ENCODE measurements at places on chromosomes 5 and 9.

DNA sequence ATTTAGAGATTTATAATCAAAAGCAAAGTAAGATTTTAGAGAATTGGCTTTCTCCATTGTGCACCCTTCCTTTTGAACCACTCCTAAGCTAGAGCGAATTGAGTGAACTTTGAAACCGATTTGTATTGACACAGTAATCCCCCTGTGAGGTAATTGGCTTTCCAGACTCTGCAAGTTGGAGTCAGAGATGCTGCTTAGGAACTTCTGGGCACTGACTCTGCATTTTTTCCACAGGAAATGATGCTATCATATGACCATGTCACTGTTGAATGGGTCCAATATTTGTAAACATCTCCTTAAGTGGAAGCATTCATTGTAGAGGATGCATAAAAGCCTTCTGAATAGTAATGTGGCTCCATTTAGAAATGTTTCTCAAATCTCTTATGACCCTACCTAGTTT is 394.4 kb upstream of the ZNF608 start:
- no peak for DNase-seq

DNA sequence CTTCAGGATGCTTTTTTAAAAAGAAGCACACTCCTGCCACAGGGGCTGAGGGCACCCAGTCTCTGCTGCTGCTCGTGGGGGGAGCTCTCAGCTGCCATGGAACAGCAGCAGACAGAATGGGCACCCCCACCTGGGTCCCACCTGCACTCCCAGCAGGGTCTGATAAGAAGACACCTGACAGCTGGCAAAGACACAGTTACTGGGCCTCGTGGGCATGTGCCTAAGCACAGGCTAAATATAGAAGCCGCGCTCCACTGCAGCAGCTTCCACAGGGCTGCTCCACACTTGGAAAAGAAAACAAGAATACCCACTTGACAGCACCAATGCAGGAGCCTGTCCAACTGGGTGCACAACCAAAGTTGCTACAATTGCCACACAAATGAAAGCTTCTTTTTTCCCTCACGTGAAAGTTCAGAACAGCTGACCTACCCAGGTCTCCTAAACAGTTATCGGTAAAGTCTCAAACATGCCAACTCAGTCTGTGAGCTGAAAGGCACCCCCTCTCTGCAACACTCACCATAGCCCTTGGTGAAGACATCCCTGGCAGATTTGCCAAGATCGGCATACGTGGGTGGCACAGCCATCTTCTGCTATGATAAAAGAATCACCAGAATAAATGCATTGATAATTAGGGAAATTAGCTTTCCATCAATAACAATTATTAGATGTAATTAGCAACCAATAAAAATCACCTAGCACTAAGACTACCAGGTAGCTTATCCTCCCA is 12.2 kb downstream of the VDAC1 start:
- no peak for DNase-seq

DNA sequence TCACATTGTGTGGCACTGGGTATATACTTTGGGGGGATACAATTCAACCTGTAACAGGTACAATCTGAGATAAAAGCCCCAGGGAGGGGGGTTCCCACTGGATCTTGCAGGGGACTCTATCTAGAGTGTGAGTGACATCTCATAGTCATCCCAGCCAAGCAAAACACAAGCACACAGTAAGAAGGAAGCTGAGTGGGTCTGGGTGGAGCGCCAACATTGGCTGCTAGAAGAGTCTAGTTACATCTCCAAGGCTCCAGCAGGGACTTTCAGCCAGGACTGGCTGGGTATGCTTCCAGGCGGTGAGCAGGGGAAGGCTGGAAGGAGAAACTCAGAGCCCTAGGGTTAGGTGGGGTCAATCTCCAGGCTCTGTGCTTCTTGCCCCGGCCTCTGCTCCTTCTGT is 53.0 kb downstream of the IL31RA start:
- no peak for DNase-seq

DNA sequence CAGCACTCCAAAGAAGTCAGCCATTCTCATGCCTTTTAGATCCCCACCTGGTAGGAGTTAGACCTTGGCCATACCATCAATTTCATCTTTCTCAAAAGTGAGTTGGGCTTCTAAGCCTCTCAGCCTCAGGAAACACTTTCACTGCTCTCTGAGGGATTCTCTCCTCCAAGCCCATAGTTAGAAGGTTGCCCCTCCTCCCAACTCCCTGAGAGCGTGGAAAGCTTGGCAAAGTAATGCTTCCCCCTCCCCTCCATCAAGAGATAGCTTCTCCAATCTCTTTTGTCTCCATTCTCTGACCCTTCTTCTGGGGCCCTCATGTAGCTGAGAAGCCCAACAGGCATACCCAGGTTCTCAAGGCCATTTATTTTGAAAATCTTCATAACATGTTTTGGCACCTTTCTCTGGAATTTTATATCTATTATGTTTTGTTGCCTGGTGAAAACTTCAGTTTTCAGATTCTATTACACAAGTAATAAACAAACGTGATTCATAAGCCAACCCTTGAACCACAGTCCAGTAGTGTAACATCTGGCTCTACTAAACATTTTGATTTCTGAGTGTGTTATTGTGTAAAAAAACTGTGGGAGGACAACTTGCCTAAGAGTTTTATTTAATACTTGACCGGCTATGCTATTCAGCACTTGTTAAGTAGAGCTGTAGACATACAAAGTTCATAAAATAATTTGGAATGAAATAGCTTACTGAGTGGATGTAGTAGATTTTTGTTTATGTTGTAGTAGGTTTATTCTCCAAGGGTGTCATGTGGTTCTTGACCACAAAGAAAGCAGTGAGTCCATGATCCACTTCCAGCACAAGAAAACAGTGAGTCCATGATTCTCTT is 17.1 kb downstream of the LVRN start:
- no peak for DNase-seq

GRCh38 chr9:120263836-120264235 is 316.1 kb downstream of the CDK5RAP2 start:
- DNase-seq: no peak

GRCh38 chr5:132773114-132773513 is 3.9 kb downstream of the SEPTIN8 start:
- DNase-seq: no peak

DNA sequence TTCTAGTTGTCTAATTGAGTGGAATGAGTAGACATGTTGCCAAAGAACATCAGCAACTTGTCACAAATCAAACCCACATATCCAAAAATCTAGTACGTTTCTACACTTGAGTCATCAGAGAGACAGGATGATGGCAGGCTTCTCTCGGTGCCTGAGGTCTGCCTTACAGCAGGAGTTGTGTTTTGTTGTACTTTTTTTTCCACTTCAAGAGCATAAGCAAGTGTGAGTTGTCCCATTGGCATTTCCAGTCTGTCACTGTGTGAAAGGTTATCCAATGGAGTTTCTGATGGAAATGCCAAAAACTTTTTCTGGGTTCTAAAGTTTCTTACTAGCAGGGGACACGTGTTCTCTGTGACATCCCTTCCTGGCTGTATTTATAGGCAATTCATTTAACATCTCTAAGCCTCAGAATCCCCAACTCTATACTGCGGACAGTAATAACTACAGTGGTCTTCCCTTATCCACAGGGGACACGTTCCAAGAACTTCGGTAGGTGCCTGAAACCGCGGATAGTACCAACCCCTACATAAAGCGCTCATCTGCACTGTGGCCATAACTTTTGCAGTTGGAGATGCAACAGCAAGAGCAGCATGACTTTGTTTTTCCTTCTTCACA is 246.5 kb downstream of the SYK start:
- DNase-seq: no peak

DNA sequence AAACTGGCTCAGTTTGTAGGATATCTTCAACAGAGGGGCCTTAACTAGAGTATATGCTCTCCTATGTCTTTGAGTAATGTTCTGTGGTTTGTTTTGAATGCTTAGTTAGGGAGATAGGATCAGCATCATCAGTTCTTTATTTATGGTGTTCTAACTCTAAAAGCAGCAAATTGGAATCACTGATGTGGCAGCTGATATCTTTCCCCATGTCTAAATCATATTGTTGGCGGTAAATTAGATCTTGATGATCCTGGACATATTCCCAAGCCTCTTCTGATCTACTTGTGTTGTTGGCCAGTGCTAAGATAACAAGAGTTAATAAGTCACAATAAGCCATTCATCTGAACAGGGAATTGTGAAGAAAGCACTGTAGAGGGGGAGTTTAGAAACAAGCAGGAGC is 332.4 kb upstream of the DAB2 start:
- no peak for DNase-seq

- DNase-seq: no peak
Measured at GRCh38 chr5:84301535-84301934, 83.1 kb downstream of the EDIL3 start.

DNA sequence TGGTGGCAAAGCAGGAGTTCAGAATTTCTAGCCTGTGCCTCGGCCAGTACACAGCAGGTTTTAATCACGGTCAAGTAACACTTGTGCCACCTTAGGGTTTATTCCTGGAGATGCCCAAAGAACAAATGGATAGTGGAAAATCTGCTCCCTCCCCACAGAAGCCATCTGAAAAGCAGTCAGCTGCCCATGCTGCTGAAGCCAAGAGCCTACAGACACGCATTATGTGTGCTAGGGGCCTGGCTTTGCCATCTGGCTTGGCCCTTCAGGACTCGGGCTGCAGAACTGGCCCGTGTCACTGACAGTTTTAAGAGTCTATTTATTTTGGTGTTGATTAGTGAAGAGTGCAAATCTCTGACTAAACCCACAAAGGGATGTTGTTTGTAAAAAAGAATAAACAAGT is 11.1 kb downstream of the ARSB start:
- DNase-seq: no peak

DNA sequence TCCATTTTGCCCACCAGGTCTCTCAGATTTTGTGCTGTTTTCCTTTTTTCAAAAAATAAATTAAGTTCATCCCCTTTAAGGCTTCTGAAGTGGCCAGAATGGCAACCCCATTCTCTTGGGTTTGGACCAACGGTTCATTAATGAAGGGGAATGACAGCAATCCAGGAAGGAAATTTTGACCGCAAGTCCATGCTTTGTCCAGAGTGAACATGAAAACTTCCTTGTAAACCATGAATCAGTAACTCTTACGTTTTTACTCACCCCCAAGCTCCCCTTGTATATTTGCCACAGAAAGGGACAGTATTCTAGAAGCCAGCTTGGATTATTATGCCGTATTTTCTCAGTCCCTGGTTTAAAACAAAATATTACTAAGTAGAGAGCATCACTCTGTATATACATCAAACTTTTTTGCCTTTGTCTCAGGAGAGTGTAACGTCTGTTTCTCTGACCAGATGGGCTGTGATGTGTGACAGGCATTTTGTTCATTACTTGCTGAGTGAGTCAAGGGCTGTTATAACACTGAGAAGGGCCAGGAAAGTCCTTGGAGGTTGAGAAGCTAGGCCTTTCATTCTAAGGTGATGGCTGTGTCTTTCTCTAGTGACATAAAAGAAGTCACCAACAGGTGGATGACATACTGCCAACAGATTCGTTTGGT is 148.2 kb downstream of the SMARCA2 start:
- no peak for DNase-seq

DNA sequence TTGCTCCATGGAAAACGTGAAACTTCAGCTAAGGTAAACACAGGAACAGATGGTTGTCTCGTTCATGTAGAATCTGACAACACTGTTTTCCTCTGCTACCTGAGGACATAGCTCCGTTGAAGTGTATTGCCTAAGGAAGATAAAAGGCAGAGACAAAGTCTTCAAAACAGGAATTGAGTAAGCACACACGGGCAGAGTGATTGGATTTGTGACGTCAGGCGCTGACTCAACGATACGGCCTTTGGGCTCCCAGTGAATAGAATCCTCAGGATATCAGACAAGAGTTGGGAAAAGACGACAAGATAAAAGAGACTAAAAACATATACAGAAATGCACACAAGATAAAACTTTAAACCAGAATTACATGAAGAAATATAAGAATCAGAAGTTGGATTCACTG is 787.1 kb upstream of the CTNND2 start:
- no peak for DNase-seq

DNA sequence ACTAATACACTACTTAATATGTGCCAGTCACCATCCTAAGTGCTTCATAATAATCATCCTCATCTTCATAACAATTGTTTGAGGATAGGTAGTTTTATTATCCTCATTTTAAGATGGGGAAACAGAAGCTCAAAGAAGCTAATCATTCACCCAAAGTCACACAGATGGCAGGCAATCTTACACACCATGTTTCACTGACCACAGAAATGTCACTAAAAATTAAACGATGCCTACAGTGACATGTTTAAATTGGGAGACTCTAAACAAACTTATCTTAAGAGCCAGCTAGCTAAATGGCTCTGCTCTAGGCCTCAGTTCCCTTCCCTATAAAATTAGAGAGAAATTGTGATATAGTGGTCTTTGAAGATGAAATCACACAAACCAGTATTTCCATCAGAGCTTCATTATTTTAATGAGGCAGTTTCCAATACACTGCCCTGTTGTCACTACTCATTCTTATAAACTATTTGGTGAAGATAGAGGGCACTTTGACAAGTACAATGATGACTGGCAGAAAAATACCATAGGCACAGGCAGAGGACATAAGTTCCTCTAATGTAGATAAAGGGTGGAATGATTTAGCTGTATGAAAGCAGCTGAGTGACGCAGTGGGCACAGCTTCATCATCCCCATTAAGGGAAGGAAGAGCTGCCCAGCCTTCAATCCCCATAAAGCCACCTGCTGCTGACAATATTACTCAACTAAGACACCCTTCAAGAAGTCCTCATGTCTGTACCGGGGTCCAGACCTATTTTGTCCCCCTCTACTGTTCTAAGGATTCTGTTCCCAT is 224.1 kb downstream of the ACTL7B start:
- no peak for DNase-seq

- no peak for DNase-seq
Measured at GRCh38 chr5:38590838-38591522, 34.5 kb upstream of the LIFR start.

DNA sequence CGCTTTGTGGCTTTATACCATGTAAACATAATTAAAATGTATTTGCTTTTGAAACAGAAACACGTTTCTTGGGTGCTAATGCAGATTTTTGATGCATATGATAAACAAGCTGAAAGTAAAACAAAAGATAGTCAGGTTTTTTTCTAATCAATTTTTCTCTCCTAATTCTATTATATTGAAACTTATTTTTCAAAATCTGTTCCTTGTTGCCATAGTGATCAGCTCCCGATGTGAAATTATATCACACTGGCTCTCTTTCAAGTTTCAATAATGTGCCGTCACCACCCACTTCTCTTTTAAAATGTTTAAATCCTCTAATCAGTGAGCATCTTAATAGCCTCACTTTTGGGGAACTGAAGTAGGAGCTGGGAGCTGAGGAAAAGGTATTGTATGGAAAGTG is 36.4 kb upstream of the DAPK1 start:
- DNase-seq: no peak
